Fibroblast of skin of scalp (primary cell): ENCODE measurements at places on chromosomes 7 and 10.

DNA sequence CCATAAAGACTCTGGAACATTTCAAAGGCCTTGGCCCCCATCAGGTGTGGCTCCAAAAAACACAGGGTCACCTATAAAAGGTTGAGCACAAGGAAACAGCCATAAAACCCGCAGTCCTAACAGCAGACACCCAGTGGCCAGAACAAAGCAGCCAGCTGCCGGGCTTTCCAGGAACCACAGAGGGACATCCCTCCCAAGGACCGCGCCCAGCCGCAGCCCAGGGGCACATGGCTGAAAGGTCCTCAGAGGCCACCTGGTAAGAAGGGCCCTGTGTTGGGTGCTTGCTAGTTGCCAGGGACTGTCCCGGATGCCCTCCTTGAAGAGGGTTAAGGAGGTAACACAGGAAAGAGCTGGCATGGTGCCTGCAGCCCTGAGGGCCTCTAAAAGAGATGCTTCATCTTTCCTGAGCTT is 32.7 kb downstream of the KCNMA1 start:
- no peak for DNase-seq

DNA sequence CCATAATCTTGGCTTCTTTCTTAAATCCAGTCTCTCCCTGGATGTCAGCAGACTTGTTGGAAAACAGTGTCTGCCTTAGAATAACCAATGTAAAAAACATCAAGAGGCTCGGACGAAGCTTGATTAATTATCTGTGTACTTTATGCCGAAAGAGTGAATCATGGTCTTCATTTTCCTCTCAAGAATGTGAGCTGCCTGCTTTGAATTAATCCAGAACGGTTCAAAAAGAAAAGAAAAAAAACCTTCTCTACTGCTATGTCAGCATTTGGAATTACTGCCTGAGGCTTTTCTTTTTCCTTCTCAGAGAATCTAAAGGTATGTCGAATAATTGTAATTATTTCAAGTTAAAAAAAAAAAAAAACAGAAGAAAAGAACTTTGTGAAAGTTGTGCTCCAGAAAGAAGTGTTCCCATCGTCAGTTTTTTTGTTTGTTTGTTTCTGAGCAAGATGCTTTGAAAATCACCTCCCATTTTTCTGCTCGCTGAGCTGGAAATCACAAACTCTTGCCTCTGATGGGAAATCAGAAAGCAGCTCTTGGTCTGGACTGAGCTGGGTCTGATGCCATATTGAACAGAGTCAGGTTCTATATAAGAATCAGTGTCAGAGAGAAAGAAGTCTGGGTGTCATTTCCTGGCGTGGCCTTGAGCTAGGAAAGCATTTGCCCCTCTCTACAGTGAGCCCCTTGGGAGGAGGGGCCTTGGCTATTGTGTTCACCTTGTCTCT is 20.2 kb downstream of the PLPP4 start:
- peak; percentile 56 for DNase-seq

DNA sequence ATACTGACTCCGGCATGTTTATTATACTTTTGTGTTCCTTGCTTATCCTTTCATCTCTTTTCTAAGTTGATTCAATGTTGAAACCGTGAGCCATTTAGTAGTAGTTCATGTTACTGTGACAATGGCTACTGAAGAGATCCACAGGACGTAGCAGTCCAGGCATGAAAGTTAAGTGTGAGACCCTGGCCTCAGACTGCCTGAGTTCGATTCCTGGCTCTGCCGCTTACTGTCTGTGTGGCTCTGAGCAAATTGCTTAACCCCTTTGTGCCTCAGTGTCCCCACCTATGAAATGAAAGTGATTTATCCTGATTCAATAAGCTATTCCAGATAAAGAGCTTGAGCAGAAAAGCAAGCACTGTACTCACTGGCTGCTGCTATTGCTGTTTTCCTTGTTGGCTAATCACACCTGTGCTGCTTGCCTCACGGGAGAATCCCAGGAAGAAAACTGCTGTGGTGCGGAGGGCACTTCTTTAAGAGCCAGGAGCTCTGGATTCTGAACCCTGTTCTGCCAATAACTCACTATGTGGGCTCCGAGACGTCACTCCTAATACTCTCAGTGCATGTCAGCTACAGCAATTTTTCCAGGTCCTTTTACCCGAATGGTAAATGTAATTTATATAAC is 38.4 kb downstream of the PNLIPRP2 start:
- DNase-seq, result no peak

DNA sequence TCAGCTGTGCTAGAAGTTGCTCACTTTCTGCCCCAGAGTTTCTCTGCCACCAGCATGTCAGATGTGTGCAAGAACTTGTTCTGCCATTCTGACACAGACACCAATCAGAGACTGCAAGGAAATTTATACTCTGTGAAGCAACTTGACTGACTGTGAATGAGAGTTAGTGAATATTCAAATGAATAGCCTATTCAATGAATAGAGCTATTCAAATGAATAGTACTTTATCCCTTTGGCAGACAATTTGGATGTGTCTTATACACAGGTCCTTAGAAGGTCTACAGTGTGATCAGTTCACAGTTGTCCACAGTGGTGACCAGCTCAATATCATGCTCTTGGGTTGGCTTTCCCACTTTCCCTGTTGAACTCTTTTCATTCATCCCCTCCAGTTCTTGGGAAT is 138.1 kb downstream of the MACC1 start:
- DNase-seq, result no peak

DNA sequence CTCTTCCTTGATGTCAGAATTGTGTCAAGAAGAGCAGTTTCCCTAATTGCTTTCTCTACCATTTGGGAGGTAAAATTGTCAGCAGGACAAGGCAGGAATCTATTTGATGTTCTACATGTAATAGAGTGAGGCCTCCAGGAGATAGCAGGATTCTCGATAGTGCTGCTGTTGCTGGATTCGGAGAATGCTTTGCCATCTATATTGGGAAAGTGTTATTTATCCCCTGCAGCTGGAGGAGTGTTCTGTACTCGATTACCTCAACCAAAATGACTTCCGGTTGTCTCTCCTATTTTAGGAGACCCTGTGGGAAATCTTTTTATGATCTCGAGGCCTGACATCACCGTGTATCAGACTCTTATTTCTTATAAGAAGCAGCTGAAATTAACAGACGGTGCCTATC is 217.1 kb downstream of the TMEM178B start:
- no peak for DNase-seq

DNA sequence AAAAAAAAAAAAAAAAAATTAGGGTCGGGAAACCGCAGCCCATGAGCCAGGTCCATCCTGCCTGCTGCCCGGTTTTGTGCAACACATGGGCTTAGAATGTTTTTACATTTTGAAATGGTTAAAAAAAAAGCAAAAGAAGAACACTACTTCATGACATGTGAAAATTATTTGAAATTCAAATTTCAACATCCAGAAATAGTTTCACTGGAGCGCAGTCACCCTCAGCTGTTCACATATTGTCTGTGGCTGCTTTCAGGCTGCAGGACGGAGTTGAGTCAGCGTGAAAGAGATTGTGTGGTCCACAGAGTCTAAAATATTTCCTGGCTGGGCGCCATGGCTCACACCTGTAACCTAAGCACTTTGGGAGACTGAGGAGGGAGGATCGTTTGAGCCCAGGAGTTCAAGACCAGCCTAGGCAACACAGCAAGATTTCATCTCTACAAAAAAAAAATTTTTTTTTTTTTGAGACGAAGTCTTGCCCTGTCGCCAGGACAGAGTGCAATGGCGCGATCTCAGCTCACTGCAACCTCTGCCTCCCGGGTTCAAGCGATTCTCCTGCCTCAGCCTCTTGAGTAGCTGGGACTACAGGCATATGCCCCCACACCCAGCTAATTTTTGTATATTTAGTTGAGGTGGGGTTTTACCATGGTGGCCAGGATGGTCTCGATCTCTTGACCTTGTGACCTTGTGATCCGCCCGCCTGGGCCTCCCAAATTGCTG is 63.9 kb upstream of the ECHDC3 start:
- peak; percentile 41 for DNase-seq

DNA sequence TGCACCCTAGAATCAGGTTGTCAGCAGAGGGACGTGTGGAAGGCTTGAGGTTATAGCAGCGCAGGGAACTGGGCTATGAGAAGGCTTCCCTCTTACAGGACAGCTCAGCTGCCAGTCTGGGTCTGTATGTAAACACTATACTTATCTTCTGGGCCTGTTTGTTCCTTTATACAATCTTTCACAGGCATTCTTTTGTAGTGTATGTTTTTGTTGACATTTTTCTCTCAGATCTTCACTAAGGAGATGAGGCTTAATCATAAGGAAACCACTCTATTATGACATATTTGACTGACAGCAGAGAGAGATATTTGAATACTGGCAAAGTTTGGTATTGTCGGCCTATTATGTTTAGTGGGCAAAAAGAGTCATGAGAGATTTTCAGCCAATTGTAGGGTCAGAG is 929 bp downstream of the GBF1 start:
- no peak for DNase-seq

DNA sequence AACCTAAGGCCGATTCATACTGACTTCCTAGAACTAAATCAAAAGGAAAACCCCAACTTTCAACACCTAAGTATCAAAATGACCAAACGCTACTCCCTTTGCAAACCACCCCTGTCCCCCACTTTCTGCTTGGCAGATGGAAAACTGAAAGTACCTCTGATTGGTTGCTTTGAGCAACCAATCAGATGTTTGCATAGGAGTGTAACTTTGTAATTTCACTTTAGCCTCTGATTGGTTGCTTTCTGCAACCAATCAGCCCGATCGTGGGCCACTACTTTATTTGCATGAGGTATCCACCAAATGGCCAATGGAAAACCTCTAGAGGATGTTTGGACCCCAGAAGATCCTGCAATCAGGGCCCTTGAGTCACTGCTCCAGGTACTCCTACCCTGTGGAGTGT is 12.3 kb upstream of the SNX10 start:
- no peak for DNase-seq

DNA sequence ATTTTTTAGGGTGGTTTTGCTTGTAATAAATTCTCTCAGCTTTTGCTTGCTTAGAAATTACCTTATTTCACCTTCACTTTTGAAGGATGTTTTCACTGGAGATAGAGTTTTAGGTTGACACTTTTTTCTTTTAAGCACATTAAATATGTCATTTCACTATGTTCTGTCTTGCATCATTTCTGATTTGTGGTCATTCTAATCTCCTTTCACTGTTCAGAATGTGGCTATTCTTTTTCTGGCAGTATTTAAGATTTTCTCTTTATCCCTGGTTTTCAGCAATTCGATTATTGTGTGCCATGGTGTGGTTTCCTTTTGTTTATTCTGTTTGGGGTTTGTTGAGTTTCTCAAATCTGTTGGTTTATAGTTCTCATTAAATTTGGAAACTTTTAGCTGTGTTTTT is 1065.6 kb downstream of the KCNMA1 start:
- no peak for DNase-seq

- peak; percentile 35 for DNase-seq
Measured at GRCh38 chr10:117363028-117363427, 12.2 kb downstream of the PDZD8 start.

DNA sequence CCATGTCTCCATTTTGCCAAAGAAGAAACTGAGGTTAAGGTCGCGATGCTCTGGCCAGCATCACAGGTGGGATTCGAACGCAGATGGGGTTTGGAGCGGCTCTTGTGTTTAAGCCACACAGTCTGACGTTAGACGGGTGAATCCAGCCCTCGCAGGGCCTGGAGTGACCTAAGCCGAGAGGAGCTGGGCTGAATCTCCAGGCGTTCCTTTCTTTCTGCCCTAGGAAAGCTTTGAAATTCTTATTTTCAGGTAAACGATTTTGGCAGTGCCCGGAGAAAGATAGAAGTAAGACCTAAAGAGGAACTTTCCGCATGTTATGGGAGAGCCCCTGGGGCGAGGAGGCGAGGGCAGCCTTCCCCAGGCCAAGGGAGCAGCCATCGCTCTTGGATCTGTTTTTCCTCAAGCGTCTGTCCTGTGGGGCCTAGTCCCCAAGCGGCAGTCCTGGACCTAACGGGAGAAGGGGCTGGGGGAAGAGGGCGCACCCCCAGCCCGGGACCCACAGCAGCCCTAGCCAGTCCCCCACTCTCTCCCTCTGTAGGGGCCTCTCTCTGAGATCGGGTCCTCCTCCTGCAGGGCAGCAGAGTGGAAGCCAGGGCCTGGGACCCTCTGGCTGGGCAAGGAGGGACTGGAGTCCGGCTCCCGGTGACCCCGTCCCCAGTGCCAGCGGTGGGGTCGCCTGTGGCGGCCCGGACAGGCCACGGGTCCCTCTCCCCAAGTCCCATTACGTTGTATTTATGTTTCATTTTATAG is 8.9 kb upstream of the LBX1 start:
- DNase-seq, result no peak

- peak; percentile 84 for DNase-seq
Measured at GRCh38 chr7:155644178-155644970, at the start of gene RBM33. RBM33 (plus strand) TSS chr7:155644661; CDS start chr7:155644877, 216 bp downstream.

DNA sequence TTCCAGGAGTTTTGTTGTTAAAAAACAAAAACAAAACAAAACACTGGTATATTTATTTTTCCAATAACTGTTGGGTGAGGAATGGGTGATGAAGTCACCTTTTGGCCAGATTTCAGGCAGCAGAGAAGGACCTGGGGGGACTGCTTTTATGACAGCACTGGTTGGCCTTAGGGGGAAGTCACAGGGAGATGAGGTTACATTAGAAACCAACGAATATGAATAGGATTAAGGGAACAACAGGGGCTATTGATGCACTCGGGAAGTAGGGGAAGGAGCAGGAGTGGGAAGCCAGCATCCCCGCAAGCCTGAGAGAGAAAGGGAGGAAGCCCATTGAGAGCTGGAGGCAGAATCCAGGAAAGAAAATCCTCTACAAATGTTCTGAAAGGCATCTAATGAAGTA is 958.4 kb downstream of the TYW1 start:
- DNase-seq, result no peak

DNA sequence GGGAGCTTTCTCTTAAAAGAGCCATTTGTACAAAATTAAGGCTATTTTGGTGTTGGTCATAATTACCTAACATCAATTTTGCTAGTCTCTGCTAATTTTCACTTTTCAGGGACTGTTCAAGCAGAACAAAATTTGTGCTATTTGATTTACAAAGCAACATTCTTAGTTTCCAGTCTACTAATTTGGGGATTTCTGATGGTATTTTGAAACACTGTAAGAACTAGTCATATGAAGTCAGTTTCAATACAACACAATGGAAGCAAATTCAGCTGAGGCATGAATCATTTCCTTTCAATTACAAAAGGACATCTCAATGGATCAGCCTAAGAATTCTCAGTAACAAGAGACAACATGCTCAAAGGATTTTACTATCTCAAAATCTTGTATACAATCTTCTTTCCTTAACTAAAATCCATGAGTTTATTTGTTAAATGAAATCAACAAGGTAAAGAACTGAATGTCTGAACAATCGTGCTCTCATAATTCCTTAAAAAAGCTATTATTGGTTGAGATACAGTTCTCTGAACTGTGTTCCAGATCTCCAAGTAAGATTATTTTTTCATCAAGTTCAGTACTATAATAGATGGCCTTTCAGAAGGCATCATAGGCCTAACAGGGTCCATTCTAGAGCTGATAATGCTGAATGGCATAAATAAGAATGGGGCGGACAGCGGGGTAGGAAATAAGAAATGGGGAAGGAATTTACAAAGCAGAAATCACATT is 144.6 kb downstream of the NRCAM start:
- DNase-seq, result peak; percentile 50

DNA sequence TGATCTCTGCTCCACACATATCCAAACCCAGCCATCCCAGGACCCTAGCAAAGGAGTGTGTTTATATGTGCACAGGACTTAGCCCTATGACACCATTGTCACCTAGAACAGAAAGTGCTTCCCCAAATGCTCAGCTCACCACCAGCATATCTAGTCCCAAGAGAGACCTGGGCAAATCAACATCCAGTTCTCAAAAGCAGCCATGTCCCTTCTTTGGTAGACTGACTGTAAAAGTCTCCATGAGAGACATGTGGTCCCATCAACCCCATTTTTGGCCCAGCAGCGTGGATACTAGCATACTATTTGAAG is 20.9 kb upstream of the ARHGAP22 start:
- no peak for DNase-seq
